ENCODE measurements at places on chromosomes 3 and 15. TPM values are rescaled to one million over a fixed set of nuclear protein-coding genes. Genes with fewer than 3 reads are reported as not detected.

Gene FANCD2OS
- total RNA-seq: not detected

Gene CNBP
- total RNA-seq: 309 TPM

Gene MAP6D1
- 1.5 TPM for total RNA-seq

Gene CCNDBP1
- total RNA-seq: 56.8 TPM

Gene ERICH6
- total RNA-seq: 0.19 TPM

Gene ECE2
- not detected for total RNA-seq

Gene GPR87
- total RNA-seq: 0.72 TPM

Gene MESP1
- 2.1 TPM for total RNA-seq

Gene GOLGA8M
- 4.9 TPM for total RNA-seq

Gene OCA2
- 2.5 TPM for total RNA-seq

Gene ISL2
- total RNA-seq: 0.44 TPM

Gene LSAMP
- 3.5 TPM for total RNA-seq

Gene ACTC1
- total RNA-seq: 25.0 TPM

Gene GCSAM
- total RNA-seq: 0.88 TPM

Gene SMAD6
- total RNA-seq: 23.0 TPM

Gene TMC3
- not detected for total RNA-seq

Gene UBA7
- total RNA-seq: 102 TPM

Gene CPN2
- total RNA-seq: 0.72 TPM

Gene OXTR
- total RNA-seq: 1.2 TPM

Gene MYZAP
- total RNA-seq: 3.3 TPM

Gene LRRC31
- total RNA-seq: 0.76 TPM

Gene SYNPR
- not detected for total RNA-seq

Gene NUP210
- total RNA-seq: 22.9 TPM

Gene UPK1B
- total RNA-seq: 12.4 TPM

Gene TICRR
- total RNA-seq: 0.25 TPM

Gene RBPMS2
- total RNA-seq: 8.2 TPM

Measured in kidney (tissue), 22 donors.